ENCODE measurements at places on chromosomes 5 and 9.

DNA sequence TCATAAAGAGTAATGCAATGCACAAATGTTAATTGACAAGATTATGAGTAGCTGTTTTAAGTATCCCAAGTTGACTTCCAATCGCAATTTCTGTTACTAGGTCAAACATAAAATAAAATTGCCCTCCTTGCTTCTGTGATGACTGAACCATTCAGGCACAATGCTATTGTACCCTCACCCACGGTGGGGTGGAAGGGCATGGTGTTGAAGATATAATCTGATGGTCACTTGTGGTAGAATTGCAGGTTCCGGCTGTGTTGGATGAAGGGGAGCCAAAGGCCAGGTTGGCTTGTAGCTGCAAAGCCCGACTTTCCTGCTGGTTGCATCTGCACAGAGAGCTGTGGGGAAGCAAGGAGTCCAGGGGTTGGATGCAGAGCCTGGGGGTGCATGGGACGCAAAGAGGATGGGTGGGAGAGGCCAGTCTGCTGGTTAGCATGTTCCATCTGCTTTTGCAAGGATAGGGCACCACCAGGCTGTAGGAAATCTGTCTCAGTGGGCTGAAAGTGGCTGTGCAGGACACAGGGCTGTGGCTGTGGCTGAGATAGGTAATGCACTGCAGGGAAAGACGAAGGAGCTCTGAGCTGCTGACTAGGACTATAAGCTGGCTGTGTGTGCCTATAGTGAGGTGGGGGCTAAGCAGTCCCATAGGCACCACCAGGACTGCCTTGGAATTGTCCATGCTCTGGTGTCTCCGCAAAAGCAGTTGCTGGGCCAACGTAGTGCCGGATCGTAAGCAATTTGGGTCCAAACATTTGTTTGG lies 31.5 kb upstream of the PUM3 start:
- no peak for DNase-seq

- no peak for DNase-seq
Observed at GRCh38 chr9:94084314-94084713, at the start of gene PTPDC1. TSS of gene PTPDC1 (plus strand) at chr9:94084464. CDS start at chr9:94084531, 67 bp downstream.

- no peak for DNase-seq
Observed at GRCh38 chr9:4833781-4834560, 41.2 kb downstream of the RCL1 start.

- DNase-seq: no peak
Observed at GRCh38 chr5:81397176-81397575, 3.2 kb upstream of the ACOT12 start.

DNA sequence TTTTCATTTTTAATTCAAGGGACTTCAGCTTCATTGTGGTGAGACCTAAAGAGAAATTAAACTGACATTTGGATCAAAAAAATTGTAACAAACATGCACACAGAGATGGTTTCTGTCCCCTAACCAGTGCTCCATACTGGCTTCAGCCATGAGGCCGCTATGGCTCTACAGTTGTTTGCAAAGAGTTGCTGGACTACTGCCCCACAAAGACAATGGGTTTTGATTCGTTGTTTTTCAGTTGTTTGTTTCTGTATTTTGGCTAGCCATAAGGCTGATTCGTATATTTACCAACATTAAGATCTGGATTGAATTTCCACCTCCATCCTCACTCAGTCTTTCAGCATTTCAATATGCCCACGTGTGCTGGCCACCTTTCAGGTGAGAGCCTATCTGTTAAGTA lies 163.7 kb upstream of the KIF2A start:
- DNase-seq: no peak

GRCh38 chr5:75677607-75678006 lies 39.6 kb downstream of the POC5 start:
- DNase-seq: no peak

GRCh38 chr9:4769321-4770080 lies 23.2 kb upstream of the RCL1 start:
- DNase-seq: no peak

GRCh38 chr5:176995122-176995490 lies 11.5 kb downstream of the UIMC1 start:
- DNase-seq: no peak

DNA sequence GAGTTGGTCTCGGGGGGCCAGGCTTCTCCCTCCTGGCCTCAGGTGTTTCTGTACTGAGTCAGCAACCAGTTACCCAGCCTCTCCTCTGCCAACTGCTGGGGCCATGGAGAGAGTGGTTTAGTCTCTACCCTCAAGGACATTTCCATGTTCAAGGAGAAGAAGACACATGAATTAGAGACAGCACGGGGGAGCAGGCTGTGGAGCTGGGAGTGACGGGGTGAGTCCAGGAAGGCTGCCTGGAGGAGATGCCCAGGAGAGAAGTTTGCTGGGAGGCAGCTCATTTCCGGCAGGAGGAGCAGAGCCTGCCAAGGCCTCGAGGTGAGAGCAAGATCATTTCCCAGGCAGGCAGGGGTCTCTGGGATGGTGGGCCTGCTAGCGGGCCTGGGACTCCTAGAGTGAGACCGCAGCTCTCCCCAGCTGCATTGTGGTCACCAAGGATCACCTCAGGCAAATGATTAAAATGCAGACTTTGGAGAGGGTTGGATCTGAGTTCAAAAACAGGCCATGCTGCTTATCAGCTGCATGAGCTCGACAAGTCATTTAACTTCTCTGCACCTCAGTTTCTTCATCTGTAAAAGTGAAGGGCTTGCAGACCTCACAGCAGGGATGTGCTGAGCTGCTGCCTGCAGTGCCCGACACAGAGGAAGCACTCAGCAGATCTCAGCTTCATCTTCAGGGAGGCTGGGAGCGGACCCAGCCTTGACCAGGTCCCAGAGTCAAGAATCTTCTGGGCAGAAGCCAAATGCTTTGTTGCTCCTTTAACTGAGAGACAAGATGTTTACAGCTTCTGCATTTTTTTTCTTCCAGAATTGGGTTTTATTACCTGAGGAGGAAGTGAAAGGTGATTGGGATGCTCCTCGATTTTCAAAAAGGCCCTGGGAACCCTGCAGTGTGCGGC lies 35.2 kb downstream of the NEK6 start:
- DNase-seq: no peak

DNA sequence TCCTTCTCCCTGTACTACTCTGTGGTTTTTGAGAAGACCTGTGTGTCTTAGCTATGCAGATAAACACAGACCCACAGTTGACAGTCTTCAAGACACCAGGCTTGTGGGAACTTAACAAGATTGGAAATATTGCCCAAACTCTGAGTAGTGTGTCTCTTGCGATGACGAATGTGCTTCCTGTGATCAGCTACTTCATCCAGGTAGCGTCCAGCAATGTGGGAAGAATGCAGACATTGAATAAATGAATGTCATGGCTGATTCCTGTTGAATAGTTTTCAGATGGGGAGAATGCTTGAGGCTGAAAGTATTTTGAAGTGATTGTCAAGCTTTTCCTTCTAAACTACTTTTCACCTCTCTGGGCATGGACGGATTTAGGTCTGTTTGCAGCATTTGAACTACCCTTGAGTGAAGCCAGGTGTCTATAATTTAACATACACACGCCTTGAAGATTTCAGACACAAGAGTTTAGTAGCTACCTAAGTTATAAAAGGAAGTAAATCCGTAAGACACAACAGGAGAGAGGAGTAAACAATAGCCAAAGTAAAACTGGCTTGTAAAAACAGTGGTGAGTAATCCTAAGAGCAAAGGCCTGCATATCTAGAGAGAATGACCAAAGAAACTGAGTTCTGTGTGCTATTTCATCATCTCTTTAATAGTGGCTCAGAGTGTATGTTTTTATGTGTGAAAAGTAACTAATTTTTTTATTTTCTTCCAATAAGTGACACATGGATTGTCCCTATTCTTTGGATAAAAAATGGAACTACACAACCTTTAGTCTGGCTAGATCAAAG lies 30.0 kb upstream of the ARL14EPL start:
- no peak for DNase-seq

GRCh38 chr5:43073597-43074546 lies 33.8 kb upstream of the ANXA2R start:
- DNase-seq: no peak

Data from activated CD4-positive, CD25-positive, alpha-beta regulatory T cell (primary cell).